HFFc6 (cell line): ENCODE measurements at places on chromosomes 2 and 18.

- no peak for DNase-seq
Observed at GRCh38 chr18:69580107-69580506, 179.4 kb downstream of the DOK6 start.

- no peak for DNase-seq
Observed at GRCh38 chr2:126329173-126329572, 326.8 kb upstream of the GYPC start.

- DNase-seq, result no peak
Observed at GRCh38 chr2:147232225-147232669, 612.6 kb upstream of the ACVR2A start.

DNA sequence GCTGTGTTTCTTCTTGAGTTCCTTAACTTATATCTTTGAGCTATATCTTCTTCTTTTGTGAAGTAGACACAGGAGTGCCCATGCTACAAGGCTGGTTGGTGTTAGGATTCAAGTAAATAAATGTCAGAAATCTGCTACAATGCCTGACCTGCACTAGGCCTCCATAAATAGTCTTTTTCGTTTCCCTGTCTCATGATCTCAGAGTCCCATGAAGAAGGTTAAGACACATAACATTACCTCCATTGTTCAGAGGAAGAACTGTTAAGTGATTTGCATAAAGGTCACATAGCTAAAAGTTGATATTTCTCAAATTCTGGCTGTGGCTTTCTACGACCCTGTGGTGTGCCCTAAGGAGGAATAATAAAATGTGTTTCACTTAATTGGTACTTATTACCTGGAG is 228.4 kb downstream of the KCNS3 start:
- DNase-seq, result no peak

GRCh38 chr2:207561386-207562080 is 31.8 kb downstream of the CREB1 start:
- no peak for DNase-seq

- DNase-seq, result no peak
Observed at GRCh38 chr2:162057426-162057825, 16.6 kb downstream of the DPP4 start.

GRCh38 chr2:191114403-191114886 is 36.3 kb downstream of the STAT4 start:
- no peak for DNase-seq

- peak; percentile 60 for DNase-seq
Observed at GRCh38 chr18:9323750-9324445, 10.7 kb upstream of the TWSG1 start.

DNA sequence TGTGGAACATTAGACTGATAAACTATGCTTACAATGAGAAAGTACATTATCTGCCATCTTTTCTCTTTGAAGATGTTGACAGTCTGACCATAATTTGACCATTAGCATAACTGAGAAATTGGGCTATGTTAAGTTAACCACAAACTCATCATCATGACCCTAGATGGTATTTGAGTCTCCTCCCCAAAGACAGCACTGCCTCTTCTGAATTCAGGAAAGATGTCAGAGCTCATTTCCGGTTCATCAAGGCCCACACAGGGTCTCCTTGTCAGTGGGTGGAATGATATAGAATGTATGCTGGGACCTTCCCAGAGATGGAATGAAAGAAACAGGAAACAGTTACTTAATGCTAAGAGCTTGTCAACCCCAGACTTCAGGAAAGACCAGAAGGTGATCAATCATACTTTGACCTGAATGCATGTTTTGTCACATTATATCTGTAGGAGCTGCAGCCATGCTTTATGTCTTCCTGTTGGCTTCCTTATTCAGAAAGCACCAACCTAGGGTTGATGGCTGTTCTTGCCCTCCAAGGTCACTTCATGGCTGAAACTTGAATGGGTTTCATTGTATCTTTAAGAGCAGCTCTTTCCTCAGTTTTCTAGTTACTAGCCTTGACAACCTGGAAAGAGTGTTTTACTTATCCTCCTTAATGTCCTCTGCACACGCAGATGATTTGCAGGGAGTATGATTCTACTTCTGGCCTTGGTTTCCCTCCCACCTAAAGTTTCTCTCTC is 99.1 kb upstream of the NEUROD1 start:
- no peak for DNase-seq

DNA sequence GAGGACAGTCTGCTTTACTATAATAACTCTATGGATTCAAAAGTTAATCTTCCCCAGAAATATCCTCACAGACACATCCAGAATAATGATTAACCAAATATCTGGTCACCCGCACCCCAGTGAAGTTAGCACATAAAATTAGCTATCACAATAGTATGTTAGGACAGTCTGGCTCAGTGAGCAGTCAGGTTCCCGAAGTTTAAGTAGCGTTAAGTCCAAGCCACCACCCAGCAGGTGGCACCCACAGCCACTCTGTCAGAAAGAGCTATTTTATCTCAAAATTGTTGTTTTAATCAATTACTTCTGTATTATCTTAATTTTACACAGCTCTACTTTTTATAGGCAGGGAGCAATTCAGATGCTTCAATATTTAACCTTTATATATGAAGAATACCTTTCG is 537.5 kb downstream of the MBD2 start:
- no peak for DNase-seq

GRCh38 chr2:95316466-95317122 is 19.4 kb downstream of the KCNIP3 start:
- peak; percentile 71 for DNase-seq

DNA sequence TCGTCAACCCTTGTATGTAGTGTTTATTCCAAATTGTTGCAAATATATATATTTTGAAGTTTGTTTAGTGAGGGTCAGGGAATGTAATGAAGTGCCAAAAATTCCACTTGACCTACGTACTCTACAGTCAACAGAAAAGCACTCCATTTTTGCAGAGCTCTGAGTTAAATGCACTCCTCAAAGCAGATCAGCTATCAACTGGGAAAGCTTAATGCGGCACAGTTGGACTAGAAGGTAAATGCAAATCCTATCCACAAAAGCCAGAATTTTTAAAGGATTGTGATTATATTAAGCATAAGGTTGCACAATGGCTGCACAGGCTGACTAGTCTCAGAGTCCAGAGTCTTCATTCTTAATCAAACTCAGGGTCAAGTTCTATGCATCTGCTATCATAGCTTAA is 577.1 kb downstream of the ARHGAP15 start:
- DNase-seq, result no peak

- DNase-seq, result no peak
Observed at GRCh38 chr2:27729198-27729597, 42.3 kb upstream of the MRPL33 start.

- peak; percentile 51 for DNase-seq
Observed at GRCh38 chr2:75500633-75501032, 60.1 kb downstream of the EVA1A start.

DNA sequence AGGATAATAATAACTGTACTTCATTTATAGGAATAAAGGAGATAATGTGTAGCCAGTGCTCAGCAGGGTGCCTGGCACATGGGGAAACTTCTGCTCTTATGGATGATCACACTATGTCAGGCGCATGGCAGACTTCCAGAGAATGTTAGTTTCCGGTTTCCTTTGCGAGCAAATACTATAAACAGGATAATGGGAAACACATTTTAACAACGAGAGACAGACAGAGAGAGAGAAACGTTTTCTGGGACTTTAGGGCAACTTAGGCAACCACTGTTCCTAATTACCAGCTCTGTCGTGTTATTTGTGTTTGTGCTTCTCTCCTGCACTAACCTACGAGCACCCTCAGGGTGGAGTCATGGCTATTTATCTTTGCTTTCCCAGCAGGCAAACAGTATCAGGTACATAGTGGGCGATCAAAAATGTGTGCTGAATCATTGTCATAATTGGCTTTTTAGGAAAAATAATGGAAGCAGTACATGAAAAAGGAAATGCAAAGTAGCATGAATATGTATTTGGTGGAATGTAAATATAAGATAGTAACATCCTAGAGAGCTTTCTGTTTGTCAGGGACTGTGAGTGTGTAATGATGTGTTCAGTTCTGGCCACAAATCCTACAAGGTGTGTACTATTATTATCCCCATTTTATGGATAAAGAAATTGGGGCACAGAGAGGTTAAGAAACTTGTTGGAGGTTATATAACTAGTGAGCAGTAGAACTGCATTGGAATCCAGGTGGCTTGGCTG is 36.8 kb upstream of the IGFBP2 start:
- DNase-seq, result peak; percentile 61
